RWPE2 (cell line): ENCODE measurements at places on chromosomes 12 and 14.

- no peak for DNase-seq
These were observed 40.0 kb upstream of the PCNX4 start for GRCh38 chr14:60051721-60052221.

- DNase-seq, result no peak
These were observed 39.6 kb downstream of the PRKCH start for GRCh38 chr14:61360796-61361525.

DNA sequence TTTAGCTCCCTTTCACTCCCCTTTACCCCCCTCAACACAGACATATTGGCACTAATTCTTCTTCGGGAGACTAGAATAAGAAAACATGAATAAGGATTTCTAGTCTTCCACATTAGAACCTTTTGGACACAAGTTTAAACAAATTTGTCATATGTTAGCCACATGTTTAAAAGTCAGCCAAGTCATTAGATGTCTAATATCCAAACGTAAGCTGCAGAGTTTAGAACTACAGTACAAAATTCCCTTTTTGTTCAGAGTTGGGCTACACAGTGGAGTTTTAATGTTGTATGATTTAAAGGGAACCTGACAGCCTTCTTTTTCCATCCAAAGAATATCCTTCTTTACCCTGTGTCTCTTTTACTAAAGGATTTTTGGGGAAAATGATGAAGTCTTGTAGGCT is 79.8 kb downstream of the PDE6H start:
- DNase-seq, result no peak

DNA sequence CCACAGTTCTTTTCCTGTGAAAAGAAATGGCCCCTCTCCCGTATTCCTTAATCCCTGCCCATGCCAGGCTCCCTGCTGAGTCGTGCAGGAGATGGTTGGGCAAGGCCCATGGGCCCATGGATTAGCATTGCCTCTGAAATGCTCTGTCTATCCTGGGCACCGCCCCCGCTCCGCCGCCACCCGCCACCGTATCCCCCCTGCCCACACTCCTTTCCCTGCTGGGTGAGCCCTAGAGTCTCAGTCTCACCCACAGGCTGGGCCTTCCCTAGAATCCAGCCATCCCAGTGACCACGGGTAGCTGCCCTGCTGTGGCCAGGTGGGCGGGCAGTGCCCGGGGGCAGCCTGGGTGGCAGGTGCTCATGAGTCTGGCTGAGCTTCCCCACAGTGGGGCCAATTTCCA is 50.6 kb downstream of the TSPAN11 start:
- no peak for DNase-seq

DNA sequence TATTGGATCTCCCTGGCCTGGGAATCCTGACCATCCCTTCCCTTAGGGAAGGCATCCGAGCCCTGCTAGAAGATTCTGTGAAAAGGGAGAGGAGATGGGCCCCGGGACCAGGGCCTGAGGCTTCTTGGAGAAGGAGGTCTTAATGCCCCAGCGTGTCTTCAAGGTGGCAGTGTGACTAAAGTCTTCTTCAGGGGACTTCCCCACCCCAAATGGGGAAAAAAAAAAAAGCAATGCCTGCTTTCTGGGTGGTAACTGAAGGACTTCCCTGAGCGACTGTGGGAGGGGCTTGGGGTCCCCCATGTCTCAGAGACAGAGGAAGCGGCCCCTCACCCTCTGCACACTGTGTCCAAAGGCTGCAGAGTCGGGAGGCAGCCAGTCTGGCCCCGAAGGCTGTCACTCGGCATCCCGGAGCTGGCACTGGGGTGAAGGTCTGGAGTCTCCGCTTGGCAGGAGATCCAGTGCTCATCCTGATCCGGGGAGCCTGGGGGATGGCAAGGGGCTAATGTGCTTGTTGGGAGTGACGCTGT is 7.8 kb upstream of the PGF start:
- DNase-seq, result peak; percentile 68

DNA sequence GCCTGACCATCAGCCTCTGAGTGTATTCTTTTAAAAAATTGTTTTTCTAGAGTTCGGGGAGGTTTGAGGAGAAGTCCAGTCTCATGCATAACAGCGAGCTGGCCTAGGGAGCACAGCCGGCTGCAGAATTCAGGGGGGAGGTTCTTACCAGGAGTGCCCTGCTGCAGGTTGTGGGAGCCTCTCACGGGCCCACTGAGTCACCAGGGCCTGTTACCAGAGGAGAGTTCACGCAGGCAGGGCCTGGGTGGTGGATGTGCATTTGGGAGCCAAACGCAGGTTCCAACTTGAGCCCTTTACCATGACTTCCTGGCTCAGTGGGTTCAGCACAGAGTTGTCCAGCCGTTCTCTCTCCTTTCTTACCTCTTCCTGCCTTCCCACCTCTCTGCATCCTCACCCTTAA is 14.4 kb downstream of the CD9 start:
- DNase-seq, result no peak

GRCh38 chr12:19761463-19761862 is 322.2 kb downstream of the AEBP2 start:
- DNase-seq, result no peak

DNA sequence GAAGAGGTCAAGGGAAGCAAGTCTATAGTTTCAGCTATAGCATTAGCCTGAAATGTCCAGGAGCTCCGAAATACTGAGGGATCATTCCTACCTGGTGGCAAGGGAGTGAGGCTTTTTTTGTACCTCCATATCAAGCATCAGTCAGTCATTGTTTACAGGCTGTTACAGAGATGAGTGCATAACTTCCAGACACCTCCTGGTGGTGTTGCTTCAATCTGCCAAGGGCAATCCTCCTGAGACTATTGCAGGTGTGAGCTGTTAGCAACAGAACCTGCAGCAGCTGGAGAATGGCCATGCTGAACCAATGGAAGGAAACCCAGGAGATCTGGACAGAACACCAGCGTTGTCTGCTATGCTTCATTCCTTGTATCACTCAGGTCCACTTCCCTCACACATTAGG is 80.0 kb upstream of the SLC8A3 start:
- DNase-seq, result no peak

DNA sequence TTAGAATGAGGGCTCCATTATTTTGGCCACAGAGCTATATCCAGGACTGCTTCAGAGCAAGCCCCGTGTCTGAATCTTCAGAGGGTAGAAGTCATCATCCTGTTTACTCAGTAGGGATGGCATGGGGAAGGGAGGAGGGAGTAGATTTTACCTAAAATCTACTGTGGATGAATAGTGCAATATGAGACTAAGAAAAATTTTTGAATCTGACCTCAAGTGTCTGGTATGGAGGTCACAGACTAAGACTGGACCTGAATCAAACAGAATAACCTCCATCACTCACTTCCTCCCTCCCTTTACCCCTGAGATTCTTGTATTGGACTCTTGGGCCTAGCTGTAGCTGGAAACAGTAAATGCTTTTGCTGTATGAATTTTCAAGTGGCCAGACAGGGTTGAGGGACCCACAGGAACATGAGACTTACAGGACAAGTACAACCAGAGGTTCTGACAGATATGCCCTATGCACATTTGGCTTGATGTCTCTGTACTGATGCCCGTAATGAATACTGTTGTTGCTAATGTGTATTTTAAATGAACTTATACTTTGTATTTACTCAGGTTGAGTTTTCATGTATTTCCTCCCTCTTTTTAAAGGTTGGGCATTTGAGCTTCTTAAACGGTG is 78.5 kb downstream of the CCDC91 start:
- DNase-seq, result no peak

DNA sequence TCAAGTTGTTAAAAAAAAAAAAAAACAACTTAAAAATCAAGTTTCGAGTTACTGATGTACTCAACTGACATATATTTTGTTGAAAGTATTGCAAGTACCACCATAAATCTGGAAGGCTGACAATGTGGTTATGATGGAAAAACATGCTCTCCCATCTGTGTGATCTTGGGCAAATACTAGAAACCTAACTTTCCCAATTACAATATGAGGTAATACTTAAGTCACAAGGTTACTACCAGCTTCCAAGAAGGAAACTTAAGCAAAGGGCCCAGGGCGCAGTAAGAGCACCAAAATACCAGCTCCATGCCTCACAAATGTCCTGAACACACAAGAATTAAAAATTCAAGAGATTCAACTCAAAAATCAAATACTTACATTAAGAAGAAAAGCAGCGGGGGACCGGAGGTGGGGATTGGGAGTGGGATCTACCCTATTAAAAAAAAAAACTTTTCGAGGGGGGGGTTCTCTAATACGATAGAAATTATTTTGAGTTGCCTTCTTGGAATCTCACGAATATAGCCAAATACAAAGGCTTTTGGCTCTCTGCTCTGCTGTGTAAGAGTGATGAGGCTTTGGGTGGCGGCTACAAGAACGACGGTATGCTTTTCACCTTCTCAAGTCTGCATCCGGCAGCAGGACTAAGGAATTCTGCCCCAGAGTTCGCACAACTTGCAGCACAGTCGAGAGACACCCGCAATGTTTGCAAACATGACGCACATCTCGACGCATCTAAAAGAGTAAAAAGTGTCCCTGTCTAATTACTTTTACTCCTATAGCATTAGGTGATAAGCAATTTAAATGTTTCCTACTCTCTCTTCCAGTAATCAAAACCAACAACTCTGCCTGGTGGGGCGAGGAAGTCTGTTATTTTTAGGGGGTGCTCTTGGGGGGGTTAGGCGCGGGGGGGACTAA is 1.1 kb downstream of the SAV1 start:
- DNase-seq, result no peak

DNA sequence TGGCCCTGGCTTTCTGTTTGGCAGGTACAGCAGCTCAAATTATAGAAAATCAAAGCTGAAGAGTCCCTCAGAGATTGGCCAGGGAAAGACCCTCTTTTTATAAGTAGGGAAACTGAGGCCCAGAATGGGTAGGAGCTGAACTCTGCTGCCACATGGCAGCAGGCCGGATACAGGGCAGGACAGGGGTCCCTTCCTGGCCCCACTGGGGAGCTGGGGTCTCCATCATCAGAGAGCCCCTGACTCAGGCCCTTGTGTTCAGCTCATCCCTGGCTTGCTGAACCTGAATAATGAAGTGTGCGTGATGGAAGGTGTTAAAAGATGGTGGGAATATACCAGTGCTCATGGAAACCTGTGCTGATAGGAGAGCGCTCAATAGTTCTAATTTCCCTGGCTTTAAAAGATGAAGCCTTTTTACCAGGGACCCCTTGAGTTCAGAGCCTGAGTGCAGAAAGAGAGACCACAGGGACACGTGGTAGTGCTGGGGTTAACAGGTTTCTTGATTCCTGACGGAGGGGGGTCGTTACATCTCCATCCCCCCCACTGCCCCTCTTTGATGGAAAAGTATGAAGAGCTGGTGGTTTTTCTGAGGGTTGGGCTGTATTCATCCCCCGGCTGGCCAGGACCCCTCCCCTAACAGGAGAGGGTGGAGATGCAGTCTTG is 4.4 kb downstream of the DLK1 start:
- no peak for DNase-seq

DNA sequence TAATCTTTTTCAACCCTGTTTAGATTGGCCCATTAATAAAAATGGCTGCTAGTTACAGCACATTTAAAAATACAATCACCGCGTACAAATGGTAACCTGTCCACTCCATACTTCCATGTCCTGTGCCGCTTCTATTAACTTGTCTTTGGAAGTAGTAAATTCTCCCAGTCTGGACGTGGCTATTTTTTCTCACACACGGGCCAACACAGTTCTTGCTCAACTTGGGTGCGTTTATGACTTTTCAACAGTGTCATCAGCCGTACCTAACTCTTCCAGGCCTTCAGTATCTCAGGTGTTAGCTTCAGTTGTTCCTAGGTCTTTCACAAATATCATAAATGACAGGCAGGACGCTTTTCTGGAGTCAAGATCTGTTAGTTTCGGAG is 475 bp upstream of the PCNX1 start:
- no peak for DNase-seq

DNA sequence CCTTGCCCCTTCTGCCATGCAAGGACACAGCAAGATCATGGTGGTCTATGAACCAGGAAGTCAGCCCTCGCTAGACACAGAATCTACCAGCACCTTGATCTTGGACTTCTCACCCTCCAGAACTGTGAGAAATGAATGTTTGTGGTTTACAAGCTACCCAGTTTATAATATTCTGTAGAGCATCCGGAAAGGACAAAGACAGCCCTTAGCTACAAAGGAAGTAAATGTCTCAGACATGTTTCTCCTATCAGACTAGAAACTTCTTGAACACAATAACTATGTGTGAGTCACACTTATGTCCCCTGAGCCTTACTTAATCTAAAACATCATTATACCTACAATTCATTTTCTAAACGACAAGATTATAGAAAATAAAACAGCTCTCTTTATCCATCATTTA is 176.7 kb downstream of the KLHL28 start:
- DNase-seq, result no peak

- no peak for DNase-seq
These were observed 37.1 kb downstream of the PPFIA2 start for GRCh38 chr12:81722004-81722403.

DNA sequence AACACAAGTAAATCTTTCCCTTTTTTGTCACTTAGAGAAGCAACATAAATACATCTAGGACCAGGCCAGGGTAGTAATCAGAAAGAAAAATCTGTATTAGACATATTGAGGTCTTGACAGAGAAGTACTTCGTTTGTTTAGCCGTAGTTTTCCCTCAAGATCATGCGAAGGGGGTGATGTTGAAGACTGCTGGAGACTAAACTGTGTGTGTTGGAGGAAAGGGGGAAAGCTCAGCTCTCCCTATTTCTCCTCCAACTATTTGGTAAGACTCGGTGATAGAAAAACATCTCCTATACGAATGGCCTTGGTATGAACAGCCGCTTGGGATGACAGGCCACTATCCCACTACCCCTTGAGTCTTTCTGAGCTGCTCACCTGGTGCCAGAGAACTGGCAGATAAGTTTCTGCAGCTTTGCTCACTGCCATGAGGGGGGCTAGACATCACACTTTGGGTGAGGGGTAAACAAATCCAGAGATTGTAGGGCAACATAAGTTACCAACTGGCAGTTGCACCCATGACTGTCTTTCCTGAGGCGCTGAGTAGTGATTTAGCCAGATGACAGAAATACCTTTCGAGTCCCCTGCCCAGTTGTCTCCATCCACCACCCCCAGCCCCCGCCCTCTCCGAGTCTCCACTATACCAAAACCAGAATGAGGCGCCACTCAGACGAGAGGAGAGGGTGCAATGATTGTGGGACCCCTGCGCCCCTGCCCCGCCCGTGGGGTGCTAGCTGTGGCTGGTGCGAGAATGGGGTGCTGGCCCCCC is 685 bp downstream of the VAMP1 start:
- no peak for DNase-seq

DNA sequence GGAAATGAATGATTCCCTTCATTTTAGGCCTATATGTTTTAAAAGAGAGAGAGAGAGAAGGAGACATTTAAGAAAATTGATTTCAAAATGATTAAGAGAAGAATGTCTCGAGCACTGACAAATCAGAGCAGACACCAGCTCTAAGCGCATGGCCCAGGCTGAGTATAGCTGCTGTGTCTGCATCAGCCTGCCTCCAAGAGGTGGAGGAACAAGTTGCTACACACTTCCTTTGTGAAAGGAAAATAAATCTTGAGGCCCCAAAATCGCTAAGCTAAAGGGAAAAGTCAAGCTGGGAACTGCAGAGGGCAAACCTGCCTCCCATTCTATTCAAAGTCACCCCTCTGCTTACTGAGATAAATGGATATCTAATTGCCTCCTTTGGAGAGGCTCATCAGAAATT is 728.7 kb upstream of the TMEM132C start:
- no peak for DNase-seq

GRCh38 chr12:76947304-76947703 is 68.5 kb upstream of the CSRP2 start:
- no peak for DNase-seq

- no peak for DNase-seq
These were observed 80.0 kb upstream of the STAC3 start for GRCh38 chr12:57330992-57331391.

- no peak for DNase-seq
These were observed 37.5 kb upstream of the TMCC3 start for GRCh38 chr12:94687891-94688290.
